ENCODE measurements at places on chromosomes 2 and 18.

DNA sequence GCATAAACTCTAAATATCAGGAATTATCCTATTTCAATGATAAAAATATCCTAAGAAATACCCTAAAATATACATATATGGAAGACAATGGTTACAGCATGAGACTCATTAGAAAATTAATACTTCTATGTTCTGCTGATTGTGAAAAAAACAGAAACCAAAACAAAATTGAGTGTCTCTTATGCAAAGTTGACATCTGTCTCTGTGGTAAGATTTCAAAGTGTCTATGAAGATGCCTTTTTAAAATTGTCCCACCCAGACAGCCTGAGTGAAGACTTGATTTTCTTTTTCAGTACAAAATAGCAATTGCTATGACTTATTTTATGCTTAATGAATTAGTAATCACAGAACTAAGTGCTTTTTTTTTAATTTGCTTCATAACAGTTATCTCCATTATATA, 1368.4 kb upstream of the LRRTM1 start:
- no peak for DNase-seq

DNA sequence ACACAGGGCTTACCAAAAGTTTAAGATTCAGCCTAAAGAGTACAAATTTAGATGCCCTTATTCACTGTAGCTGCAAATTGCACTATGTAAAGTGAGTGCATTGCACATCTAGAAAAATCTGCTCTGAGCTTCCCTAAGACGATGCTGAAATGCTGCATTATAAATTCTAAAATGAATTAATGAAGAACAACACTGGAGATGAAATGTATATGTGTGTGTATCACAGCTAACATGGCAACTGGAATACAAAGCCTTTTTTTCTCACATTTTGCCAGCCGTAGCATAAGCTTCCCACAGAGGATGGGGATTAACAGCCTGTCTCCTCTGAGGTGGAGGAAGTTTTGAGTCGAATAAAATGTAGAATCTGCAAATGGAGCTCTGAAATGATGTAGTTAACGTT, 338.3 kb upstream of the ZEB2 start:
- DNase-seq: no peak

DNA sequence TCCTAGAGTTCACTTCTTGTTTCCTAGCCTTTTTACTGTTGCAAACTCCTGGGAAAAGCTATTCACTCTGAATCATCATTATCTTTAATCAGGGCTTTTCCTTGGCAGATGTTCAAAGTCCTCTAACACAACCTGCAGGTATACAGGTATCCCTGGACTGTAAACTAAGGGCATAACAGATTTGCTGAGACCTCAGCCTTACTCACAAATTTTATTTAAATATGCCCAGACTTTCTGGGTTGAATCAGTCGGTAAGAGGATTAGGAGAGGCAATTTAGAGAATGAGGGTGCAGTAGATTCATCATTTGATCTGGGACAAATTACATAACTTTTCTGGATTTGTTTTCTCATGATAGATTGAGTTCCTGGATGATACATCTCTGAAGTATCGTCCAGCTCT, 217.8 kb upstream of the STON1 start:
- no peak for DNase-seq

- peak; percentile 35 for DNase-seq
Measured at GRCh38 chr2:96552315-96553175, 16.0 kb downstream of the ARID5A start.

DNA sequence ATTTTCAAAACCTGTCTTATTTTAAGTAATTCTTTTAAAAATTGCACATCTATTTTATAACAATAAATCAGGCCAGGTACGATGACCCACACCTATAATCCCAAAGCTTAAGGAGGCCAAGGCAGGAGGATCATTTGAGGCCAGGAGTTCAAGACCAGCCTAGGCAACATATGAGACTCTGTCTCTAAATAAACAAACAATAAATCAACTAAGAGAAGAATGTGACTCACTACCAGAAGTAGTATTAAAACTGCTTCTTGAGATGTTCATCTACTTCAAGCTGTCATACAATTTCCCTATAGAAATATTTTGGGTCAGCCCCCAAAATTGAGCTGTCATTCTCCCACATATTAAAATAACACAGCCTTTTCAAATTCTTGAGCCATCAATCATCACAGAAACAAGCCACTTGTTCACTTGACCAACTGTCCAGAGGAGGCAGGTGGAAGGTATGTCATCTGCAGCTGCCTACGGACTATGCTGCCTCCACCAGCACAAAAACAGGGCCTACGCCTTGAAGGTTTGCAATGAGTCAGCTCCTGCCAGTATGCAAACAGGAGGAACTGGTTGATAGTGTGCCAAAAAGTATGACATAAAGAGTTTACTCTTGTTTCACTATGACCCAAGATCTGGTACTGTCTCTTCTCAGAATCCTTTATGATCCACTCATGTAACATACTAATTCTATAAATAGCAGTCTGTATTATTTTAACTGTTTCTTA, 33.6 kb downstream of the KIDINS220 start:
- DNase-seq: peak; percentile 77

DNA sequence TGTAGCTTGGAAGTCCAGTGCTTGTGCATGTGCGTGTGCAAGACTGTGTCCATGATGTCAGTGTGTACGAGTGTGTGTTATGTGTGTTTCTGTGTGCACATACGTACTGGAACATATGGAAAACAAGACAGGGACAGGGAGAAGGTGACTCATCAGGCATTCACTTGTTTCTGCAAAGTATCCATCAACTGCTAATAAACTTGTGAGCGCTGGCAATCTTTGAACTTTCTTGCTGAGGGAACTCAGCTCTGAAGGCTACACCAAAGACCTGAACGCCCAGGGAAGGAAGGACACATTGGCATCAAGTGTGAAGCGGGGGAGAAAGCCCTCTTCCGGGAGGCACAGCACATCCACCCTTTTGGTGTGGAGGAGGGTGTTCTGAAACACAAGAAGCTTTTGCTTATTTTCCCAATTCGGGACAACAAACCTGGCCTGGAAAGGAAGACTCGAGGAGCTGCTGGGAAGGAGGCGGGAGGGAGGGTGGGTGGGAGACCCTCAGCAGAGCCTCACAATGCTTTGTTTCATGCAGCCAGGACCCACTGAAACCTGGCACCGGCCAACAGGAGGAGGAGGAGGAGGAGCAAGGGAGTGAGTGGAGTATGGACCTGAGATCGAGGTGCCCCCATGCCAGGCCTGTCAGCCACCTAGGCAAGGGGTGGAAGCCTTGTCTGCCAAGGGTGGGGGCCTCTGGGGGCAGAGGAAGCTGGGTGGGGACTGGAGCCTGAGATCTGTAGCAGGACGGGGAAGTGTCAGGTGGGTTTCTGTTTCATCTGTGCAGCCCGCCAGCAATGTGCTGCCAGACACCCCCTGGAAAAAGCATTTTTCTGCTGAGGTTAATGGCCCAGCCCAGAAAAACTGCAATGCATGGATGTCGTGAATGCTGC, 26.8 kb downstream of the SMAD7 start:
- DNase-seq: peak; percentile 20

- no peak for DNase-seq
Measured at GRCh38 chr2:1514391-1515072, 101.3 kb downstream of the TPO start.

- DNase-seq: no peak
Measured at GRCh38 chr2:133766164-133766832, 198.0 kb upstream of the NCKAP5 start.

DNA sequence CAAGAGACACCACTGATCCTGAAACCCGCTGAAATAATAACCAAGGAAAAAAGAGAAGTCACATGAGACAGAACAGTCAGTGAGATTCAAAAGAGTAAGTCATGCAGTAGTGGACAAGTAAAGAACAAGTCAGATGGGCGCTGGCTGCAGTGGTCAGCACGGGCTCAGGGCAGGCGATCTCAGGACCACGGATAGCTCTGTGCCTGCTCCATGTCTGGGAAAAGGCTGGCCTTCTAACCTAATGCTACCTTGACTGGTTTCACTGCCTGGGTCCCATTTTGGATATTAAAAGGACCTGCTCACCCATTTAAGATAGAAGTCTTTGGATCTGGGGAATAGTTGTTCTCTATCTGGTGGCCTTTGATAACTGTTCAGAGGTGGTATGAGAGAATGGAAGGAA, 61.7 kb upstream of the LCLAT1 start:
- no peak for DNase-seq

DNA sequence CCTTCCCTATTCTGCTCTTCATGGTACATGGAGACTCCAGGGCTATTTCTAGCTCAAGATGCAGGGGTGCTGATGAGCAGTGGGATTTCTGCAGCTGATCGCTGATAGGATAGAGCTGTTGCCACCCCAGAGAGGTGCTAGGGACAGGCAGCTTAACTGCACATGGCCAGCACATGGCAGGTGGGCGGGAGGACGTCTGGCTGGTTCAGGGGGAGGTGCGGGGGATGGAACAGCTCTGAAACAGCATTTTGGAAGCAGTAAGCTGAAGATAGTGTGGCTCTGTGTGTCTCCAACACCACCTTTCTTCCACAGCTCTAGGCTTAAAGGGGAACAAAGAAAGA, 151.9 kb upstream of the PELI1 start:
- DNase-seq: peak; percentile 49

- no peak for DNase-seq
Measured at GRCh38 chr2:202099515-202099914, 26.5 kb downstream of the KIAA2012 start.

DNA sequence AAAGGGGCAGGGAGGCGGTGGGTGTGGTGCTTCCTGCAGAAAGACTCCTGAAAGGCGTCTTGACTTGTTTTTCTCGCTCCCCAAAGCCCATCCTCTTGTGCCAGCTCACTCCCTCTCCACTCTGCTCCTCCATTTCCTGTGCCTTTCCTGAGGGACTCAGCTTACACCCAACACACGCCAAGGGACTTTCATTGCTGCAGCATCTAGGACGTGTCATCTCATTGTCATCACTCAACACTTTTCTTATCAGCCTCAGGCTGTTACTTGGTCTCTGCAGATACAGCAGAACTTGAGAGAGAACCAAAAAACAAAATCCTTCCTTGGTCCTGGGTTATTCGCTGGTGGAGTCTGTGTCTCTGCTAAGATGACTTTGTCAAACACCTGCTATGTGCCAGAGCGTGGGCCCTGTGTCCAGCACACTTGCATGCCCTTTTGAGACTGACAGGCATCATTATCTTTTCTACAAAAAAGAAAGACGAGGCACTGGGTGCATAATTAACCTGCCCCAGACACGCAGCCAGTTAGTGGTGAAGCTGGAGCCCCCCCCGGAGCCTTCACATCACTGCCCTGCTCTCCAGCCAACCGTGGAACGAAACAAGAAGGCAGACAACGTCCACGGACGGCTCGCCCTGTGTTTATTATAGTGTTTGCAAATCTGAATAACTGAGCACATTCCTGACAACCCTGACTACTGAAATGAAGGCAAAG, 261.7 kb upstream of the HDAC4 start:
- no peak for DNase-seq

DNA sequence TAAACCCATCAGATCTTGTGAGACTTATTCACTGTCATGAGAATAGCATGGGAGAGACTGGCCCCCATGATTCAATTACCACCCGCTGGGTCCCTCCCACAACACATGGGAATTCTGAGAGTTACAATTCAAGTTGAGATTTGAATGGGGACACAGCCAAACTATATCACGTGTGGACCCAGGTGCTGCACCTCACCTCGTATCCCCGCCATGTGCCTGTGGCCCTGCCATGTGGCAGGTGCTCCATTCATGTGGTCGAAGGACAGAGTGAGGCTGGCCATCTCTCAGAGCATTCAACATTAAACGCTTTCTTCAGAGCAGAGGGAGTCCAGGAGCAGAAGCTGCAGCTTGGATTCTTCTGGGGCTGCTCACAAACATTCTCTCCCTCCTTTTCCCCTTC, 32.3 kb downstream of the MROH2A start:
- DNase-seq: no peak

Data from activated CD4-positive, alpha-beta T cell treated with anti-CD3 and anti-CD28 coated beads for 36 hours (primary cell).